ENCODE measurements at places on chromosomes 1 and 21.
A peak's percentile ranks its signal among the peaks of the same experiment; 100 is the strongest.

GRCh38 chr1:43706598-43707189, 642 bp upstream of the ST3GAL3 start:
- peak; percentile 57 for DNase-seq

DNA sequence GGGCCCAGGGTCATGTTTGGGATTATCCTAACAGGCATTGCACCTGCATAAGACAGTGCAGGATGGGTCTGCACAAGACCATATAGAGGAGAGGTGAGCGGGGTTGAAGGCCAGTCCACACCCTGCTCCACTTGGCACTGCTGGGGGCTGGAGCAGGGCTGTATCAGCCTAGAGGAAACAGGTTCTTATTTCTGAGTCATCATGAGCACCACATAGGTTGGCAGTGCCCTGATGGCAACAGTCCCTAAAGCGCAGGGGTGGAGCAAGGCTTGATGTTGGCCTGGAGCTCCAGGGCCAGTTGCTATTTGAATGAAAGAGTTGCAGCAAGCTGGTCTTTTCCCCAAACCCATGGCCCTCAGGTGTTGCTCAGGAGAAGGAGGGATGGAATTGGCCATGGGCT, 29.8 kb upstream of the BMP8B start:
- DNase-seq, result no peak

DNA sequence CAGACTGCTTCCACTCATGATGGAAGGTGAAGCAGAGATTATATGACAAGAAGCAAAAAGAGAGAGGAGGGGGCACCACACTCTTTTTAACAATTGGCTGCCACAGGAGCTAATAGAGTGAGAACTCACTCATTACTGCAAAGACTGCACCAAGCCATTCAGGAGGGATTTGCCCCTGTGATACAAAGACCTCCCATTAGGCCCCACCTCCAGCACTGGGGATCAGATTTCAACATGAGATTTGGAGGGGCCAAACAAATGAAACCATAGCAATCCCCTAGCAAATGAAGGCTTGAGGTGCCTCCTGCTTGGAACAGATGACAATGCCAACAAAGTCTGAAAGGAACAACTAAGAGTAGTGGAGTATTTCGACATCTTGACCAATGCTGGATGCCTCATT, 122.5 kb upstream of the COA6 start:
- DNase-seq, result no peak

- DNase-seq, result peak; percentile 69
Measured at GRCh38 chr1:39387452-39387851, 104.0 kb upstream of the BMP8A start.
